ENCODE measurements at places on chromosomes 11 and 22. TPM values are rescaled to one million over a fixed set of nuclear protein-coding genes. Genes with fewer than 3 reads are reported as not detected.

CHST1 gene
- 10.5 TPM for total RNA-seq

DNA sequence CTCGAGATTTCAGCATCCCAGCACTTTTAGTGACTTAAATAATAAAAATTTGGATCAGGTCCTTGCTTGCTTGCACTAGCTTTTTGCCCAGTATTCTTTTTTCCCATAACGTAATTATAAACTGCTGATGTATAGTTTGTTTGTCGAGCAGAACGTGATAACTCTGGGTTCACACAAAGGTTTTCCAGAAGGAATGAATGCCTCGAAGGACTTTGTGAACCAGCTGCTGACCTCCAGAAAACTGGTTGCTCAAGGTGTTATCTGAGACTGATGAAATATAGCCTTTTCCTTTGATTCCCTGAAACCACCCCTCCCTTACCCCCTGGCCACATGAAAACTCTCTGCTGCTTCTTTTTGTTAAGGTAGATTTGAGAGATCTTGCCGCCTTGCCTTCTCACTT is 229.1 kb upstream of the CARD18 start:
- H3K27me3 ChIP-seq: no peaks in the 10 kb centered on the region
- no peak for DNase-seq
- no peaks in the 10 kb centered on the region for H3K4me1 ChIP-seq
- H3K36me3 ChIP-seq: no peaks in the 10 kb centered on the region
- H3K4me3 ChIP-seq: no peak overlapping the region

DNA sequence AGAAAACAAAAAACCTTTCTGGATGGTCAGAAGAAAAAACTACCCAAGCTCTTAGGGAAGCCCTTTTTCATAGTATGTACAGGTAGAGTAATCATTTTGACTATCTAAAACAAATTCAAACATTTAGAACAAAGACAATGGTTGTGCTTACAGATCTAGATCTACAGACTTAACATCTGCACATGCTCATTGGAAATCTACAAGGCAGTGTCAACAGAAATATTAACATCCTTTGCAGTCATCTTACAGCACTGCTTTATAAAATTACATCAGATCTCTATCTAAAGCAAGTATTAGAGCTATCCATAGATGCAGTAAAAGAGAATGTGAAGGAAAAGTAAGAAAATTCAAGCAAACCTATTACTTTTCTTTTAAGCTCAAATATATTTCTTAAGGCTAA is 110.3 kb downstream of the CADM1 start:
- H3K27me3 ChIP-seq: no peaks in the 10 kb centered on the region
- no peak for DNase-seq
- no peaks in the 10 kb centered on the region for H3K36me3 ChIP-seq

GRCh38 chr11:1546536-1547466 is 25.3 kb downstream of the DUSP8 start:
- H3K4me3 ChIP-seq: no peak overlapping the region
- DNase-seq: peak; percentile 77
- peaks cover 43% of the 10 kb centered on the region for H3K27me3 ChIP-seq
- no peak overlapping the region for H3K27ac ChIP-seq
- no peaks in the 10 kb centered on the region for H3K36me3 ChIP-seq

DNA sequence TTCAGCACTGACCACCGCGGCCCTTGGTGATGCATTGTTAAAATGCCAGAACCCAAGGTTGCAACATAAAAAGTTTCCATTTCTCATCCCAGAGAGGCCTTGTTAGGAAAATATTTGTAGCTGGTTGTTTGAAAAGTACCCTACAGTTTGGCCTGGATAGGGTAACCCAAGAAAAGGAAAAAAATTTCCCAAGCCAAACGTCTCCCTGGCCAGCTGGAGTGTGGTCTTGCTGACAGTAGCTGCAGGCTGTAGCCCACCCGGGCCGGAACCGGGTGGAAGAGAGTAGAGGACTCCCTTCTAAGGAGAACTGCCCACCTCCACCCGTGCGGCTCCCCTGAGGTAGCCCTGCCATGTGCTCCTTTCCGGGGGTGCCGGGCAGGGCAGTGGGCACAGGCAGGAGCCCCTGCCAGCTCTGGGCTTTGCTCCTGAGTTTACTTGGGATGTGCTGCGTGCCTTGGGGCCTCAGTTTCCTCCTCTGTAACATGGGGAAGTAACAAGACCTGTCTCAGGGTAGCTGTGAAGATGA is 38.5 kb downstream of the IGHMBP2 start:
- no peak overlapping the region for H3K4me3 ChIP-seq
- DNase-seq: no peak
- peaks cover 15% of the 10 kb centered on the region for H3K4me1 ChIP-seq
- H3K36me3 ChIP-seq: peaks cover 51% of the 10 kb centered on the region

DNA sequence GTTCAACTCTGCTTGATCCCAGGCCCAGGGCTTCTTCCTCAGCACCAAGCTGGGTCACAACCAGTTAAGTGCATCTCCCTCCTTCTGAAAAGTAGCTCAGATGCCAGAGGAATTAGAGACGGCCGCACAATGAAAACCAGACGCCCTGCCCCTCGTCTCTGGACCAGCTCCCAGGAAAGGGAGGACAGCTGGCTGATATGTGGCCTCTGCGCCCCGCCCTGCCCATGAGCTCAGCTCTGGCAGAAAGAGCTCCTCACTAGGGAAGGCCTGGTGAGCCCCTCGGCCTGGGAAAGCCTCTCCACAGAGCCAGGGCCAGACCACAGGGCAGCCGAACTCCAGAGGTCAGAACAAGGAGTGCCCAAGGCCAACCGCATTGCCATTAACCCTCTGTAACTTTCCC is 18.1 kb upstream of the SCGB1A1 start:
- no peak overlapping the region for H3K4me3 ChIP-seq
- H3K27ac ChIP-seq: peak overlapping the region; percentile 96

DNA sequence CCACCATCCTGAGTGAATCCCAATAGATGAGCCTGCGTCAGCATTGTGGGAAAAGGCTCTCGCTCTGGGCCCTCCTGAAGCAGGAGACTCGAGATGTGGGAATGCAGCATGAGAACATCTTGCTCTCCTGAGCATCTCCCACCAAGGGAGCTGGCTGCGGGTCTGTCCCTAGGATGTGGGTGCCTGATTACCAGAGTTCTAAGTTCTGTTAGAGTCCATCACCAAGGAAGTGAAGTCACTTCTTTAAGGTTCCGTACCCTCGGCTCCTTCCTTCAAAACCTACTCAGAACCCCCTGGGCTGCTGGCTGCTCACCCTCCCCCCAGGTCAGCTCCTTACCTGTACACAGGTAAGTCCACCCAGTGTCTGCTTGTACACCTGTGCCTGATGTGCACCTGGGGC is 100.5 kb upstream of the IGLL5 start:
- H3K4me1 ChIP-seq: no peaks in the 10 kb centered on the region
- no peak overlapping the region for H3K27ac ChIP-seq
- DNase-seq: no peak
- H3K36me3 ChIP-seq: no peaks in the 10 kb centered on the region
- no peak overlapping the region for H3K4me3 ChIP-seq
- H3K27me3 ChIP-seq: peaks cover 2% of the 10 kb centered on the region

FERMT3 gene
- total RNA-seq: 5.7 TPM

DNA sequence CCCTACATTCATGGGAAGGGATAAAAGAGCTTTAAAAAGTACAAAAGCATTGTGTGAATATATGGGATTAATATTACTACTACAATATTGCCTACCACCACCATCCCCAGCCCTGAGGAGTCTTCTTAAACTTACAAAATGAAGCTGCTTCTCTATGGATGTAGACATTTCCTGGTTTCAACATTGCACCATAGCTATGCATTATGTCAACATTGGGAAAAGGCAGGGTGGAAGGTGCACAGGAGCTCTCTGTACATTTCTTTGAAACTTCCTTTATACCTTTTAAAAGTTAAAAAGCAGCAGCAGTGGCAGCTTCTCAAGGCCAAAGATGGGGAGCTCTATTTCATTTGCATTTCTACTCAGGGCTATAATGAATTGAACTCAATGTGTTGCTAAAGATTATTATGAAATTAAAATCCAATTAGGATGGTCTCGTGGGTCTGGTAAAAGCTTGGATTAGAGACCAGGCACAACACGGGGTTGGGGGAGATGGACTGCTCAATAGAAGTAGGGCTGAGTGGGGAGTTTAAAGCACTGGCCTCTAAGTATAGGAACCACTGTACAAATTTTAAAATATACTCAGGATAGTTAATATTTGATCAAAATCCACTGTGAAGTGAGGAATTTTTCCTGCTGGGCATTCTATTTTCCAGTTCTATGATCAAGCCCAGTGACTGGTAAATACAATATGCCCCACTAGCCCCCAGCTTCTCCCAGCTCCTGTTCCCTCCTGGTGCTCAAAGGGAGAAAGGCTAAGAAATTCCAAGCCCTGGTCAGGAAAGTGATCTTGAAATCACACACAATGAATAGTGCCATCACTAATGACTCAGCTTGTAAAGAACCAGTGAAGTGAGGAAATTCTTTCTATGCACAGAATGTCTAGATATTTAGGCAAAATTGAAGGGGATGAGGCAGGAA is 362.7 kb upstream of the CCDC90B start:
- H3K4me1 ChIP-seq: no peaks in the 10 kb centered on the region
- no peaks in the 10 kb centered on the region for H3K36me3 ChIP-seq
- no peak overlapping the region for H3K27ac ChIP-seq

DNA sequence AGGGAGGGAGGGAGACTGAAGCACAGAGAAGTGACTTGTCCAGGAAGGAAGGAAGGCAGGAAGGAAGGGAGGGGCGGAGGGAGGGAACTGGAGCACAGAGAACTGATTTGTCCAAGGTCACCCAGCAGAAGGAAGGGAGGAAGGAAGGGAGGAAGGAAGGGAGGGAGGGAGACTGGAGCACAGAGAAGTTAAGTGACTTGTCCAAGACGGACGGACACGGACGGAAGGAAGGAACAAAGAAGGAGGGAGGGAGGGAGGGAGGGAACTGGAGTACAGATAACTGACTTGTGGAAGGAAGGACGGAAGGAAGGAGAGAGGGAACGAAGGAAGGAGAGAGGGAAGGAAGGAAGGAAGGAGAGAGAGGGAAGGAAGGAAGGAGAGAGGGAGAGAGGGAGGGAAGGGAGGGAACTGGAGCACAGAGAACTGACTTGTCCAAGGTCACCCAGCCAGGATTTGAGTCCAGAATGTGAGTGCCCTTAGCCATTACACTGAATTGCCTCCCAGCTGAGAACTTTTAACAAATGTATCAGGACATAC is 1.5 kb downstream of the SLC35F2 start:
- H3K36me3 ChIP-seq: no peaks in the 10 kb centered on the region
- H3K27me3 ChIP-seq: peaks cover 18% of the 10 kb centered on the region
- no peak overlapping the region for H3K27ac ChIP-seq
- peaks cover 21% of the 10 kb centered on the region for H3K4me1 ChIP-seq
- no peak for DNase-seq

- no peak for DNase-seq
- no peaks in the 10 kb centered on the region for H3K4me1 ChIP-seq
- no peak overlapping the region for H3K27ac ChIP-seq
- no peak overlapping the region for H3K4me3 ChIP-seq
- no peaks in the 10 kb centered on the region for H3K27me3 ChIP-seq
- H3K36me3 ChIP-seq: no peaks in the 10 kb centered on the region
Observed at GRCh38 chr11:14861680-14862079, 30.4 kb downstream of the CYP2R1 start.

TUT1 gene
- 9.0 TPM for total RNA-seq

DNA sequence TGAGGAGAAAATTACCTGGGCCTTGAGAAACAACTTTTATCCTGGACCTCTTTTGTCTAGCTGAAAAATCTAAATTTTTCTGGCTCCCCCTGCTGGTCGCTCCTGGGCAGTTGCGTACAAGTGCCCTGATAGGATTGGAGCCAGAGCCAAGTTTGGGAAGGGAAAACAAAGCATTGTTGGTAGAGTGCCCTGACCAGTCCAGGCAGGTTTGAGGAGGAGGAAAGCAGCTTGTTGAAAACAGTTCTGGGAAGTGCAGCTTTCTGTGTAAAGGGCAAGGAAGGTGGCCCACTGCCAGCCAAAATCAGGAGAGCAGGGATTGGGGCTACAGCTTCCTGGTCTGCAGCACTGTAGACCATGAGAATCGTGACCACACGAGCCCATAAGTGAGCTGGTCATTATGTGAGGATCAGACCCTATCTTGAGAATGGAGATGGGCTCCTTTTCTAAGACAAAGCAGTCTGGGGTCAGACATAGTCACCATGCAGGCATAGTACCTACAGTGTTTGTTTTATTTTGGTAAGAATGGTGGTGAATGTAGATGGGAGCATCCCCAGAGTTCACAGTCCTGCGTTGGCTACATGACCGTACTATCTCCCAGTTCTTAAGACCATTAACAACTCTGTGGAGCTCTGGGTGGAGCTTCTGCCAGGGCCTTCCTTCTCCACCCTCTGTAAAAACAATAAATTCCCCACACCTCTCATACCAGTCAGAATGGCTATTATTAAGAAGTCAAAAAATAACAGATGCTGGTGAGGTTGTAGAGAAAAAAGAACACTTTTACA is 21.3 kb upstream of the PIK3IP1 start:
- peak; percentile 57 for DNase-seq
- H3K27me3 ChIP-seq: no peaks in the 10 kb centered on the region
- H3K4me3 ChIP-seq: no peak overlapping the region
- H3K4me1 ChIP-seq: peaks cover 5% of the 10 kb centered on the region

DNA sequence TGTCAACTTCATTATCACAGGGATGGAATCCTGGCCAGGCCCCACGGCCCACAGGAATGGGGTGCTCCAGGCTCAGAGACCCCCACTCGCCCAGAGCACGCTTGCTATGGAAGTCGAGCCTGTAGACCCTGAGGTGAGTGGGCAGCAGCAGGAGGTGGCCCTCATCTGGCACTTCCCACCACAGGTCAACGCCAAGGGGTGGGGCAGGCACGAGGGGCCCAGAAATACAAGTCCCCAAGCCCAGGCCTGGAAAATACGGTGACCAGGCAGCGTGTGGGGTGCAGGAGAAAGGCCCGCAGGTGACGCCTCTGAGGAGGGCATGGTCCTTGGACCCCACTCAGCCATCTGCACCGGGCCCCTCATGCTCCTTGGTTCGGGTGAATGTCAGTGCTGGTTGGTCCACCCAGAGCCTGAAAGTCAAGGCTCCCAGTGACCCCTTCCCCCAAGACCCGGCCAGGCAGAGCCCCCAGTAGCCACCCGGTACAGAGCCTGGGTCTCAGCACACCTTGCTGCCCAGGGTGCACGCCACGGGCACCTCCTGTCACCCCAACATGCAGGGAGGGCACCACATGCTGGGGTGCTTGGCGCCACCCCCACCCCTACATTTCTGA is 2.4 kb downstream of the MOB2 start:
- no peak for DNase-seq
- H3K4me1 ChIP-seq: peaks cover 62% of the 10 kb centered on the region
- H3K4me3 ChIP-seq: no peak overlapping the region
- H3K27me3 ChIP-seq: no peaks in the 10 kb centered on the region

ANKK1 gene
- total RNA-seq: 0.88 TPM

- no peak overlapping the region for H3K27ac ChIP-seq
- no peaks in the 10 kb centered on the region for H3K36me3 ChIP-seq
- H3K27me3 ChIP-seq: no peaks in the 10 kb centered on the region
- H3K4me1 ChIP-seq: peaks cover 13% of the 10 kb centered on the region
- no peak overlapping the region for H3K4me3 ChIP-seq
Observed at GRCh38 chr11:11036848-11037732, 179.2 kb upstream of the ZBED5 start.

NLRP14 gene
- 2.2 TPM for total RNA-seq

DUSP8 gene
- 5.6 TPM for total RNA-seq
